ENCODE measurements at places on chromosomes 4 and X.

GRCh38 chr4:56530269-56531148, 24.9 kb downstream of the ARL9 start:
- DNase-seq: peak; percentile 81

DNA sequence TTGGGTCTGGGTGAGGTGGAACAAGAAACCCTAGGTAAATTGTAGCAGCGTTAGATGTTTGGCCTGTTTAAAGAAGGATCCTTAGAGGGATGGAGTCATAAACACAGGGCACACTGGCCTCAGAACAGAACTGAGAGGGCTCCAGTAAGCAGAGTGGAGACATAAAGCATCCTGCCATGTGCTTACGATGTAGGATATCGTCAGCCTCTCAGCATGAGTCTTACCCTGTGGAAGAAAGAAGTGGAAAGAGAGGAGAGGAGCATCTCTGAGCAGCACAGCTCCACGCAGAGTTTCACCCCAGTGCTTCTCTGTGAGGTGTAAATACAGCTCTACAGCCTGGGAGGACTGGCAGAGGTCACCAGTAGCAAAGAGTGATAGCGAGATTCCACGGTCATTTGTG, 27.8 kb upstream of the SORBS2 start:
- no peak for DNase-seq

- no peak for DNase-seq
Measured at GRCh38 chrX:39140581-39140980, 339.3 kb downstream of the MID1IP1 start.

- no peak for DNase-seq
Measured at GRCh38 chrX:118207831-118208453, 91.3 kb upstream of the KLHL13 start.

DNA sequence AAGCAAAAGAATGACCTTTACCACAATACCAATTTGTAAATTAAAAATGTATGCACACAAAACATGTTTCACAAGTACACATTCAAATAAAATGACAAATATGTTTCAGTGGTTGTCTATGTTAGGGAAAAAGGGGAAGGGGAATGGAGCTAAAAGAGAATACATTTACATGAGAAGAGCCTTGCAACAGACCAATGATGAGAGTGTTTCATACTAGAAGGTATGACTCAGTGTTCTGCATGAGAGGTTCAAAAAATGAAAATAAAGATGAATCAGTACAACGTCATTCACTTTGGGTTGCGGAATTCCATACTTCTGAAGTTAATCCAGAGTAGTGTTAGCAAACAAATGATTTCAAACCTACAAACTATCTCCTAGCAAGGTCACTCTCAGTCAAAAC, 51.7 kb downstream of the RPGR start:
- peak; percentile 82 for DNase-seq

GRCh38 chrX:9676738-9677097, 88.9 kb downstream of the GPR143 start:
- no peak for DNase-seq

DNA sequence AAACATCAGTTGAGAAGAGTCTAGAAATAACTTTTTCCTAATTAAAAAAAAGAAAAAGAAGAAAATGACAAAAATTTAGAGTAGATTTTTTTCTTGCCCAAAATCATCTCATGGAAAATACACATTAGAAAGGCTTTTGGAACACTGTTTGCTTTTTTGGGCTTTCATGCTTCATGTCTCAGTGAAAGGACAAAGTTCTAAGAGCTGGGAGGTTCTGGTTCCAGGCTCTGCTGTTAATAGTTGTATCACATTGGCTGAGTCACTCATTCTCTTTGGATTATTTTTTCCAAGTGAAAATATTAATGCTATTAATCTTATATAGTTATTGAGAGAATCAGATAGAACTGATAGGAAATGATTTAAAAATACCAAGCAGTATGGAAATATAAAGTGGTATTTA, 32.9 kb upstream of the ETNPPL start:
- no peak for DNase-seq

- no peak for DNase-seq
Measured at GRCh38 chr4:38846015-38846414, 10.6 kb downstream of the TLR6 start.

DNA sequence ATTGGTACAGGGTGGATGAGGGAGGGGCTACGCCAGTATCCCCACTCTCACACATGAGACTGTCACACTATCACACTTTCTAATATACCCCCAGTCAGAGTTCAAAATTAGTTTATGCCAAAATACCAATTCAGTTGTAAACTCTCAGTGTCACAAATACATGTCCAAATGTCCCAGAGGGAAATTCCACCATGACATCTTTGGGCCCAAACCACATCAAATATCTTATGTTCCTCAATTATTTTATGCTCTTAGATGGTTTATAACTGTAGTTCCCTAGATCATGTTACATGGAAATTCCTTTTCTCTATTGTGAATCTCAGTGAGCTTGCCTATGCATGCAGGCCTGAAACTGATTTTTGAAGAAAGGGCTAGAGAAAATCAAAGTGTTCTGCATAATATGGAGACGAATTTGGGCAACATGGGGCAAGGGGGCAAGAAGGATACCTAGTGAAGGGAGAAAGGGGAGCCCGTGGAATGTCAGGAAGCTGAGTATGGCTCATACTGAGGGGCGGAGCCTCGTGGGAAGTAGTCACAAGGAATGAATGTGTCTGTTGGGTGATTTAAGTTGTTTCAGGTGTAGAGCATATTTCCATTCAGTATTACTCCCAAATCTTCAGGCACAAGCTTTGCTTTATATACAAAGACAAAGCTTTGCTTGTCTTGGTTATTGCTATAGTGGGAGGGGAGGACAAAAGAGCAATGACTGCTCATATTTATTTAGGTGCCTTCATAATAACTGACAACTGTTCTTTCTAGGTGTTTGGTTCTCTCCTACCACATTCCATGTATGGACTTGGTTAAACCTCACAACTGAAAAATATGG, 40.8 kb downstream of the CLNK start:
- DNase-seq: no peak

- DNase-seq: no peak
Measured at GRCh38 chr4:187491959-187492358, 503.6 kb upstream of the ZFP42 start.

DNA sequence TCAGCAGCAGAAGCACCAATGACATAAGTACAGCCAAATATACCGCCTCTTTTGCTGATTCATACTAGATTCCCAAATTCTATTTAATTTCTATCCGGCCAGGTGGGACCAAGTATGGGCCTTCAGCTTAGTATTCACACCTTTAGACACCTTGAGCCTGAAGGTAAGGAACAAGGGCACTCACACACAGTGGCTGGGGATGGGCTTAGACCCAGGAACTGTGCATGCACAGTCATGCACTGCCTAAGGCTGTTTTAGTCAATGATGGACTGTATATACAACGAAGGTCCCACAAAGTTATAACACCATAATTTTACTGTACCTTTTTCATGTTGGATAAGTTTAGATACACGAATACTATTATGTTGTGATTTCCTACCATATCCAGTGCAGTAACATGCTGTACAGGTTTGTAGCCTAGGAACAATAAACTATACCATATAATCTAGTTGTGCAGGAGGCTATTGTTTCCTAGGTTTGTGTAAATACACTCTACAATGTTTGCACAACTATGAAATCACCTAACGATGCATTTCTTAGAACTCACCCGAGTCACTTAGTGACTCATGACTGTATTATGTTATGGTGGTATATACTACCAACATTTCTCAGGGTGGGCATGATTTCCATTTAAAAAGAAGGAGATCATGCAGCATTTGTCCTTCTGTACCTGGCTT, 9.7 kb upstream of the CLNK start:
- no peak for DNase-seq

DNA sequence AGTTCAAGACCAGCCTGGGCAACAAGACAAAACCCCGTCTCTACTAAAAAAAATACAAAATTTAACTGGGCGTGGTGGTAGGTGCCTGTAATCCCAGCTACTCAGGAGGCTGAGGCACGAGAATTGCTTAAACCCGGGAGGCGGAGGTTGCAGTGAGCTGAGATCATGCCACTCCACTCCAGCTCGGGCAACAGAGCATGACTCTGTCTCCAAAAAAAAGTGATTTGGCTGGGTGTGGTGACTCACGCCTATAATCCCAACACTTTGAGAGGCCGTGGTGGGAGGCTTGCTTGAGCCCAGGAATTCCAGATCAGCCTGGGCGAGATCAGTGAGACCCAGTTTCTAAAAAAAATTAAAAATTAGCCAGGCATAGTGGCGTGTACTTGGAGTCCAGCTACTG, 4.1 kb downstream of the OPHN1 start:
- DNase-seq: no peak

DNA sequence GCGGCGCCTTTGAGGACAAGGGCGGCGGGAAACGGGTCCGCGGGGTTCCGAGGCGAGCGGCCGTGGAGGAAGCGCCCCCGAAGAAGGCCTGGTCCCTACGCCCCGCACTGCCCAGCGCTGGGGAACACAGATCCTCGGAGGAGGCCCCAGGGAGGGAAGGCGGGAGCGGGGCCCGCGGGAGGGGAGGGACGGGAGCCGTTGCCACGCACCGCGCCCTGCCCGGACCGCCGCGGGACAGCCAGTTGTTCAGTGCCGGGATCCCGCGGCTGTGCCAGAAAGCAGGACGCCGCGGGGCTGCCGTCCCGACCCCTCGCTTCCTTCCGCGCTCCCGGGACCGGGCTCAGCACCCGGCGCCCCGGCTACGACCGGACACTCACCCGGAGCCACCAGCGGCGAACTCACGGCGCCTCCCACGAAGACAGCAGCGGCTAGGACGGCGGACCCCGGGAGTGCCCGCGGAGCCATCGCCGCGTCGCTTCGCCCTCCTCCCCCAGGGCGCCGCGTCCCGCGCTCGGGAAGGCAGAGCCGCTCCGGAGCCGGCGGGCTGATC, 278 bp downstream of the RELL1 start:
- DNase-seq: no peak

GRCh38 chr4:122728856-122729255, 3.6 kb upstream of the BBS12 start:
- no peak for DNase-seq

DNA sequence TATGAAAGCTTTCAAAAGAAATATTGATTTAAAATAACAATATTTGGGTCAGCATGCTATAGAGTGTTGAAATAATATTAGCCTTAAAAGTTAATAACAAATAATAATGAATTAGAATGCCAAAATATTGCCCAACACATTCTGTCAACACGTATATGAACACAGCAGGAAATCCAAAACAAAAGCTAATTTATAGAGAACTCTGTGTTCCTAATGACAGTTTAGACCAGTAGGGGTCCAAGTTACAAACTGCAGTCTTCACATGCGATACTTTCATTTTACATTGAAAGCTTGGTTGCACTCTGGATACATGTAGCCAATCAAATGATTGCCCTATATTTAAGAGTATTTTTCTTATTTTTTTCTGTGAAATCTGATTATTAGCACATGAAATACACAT, 274.4 kb downstream of the DCTD start:
- no peak for DNase-seq

DNA sequence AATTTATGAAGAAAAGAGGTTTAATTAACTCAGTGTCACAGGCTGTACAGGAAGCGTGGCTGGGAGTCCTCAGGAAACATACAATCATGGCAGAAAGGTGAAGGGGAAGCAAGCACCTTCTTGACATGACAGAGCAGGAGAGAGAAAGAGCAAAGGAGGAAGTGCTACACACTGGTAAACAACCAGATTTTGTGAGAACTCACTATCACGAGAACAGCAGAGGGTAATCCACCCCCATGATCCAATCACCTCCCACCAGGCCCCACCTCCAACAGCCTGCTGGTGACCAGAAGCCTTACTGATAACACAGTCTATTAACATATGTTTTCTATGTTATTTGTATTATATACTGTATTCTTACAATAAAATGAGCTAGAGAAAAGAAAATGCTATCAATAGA, 254.8 kb downstream of the PCDH10 start:
- DNase-seq: no peak

DNA sequence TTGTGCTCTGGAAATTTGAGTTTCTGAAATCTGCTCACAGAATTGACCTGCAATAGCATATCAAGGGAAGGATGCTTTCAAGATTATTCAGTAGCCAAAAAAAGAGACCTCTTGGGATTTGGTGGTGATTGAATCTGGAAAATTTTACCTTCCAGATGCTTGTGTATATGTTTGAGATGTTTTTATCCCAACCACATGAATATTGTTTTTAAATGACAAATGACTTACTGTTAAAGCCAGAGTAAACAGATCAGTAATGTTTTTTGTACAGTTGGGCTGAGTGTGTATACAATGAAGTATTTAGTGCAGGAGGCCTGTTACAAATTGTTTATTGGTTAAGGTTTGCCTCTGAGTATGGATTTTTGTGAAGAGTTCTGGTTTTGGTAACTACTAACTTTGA, 126.5 kb downstream of the CBR4 start:
- DNase-seq: no peak

GRCh38 chr4:7828011-7828720, 111.5 kb downstream of the AFAP1 start:
- DNase-seq: peak; percentile 81

DNA sequence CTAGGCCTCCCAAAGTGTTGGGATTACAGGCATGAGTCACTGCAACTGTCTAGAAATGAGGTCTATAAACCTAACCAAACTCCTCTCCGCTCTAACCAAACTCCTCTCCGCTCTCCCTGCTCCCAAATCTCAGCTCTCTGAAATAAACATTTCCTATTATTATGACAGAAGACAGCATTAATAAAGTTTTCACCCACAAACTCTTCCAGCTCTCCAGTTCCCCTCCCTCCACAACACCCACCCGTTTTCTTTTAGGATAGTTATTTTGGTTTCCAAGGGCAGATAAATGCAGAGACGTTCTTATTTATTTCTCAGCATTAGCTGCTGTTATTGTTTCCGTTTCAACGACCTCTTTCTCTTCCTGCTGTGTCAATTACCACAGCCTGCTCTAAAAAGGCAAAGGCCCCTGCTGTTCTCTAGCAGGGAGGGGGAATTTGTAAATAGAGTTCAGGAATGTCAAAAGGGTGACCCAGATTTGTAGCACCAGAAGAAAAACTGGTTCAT, 13.3 kb upstream of the SCD5 start:
- no peak for DNase-seq

DNA sequence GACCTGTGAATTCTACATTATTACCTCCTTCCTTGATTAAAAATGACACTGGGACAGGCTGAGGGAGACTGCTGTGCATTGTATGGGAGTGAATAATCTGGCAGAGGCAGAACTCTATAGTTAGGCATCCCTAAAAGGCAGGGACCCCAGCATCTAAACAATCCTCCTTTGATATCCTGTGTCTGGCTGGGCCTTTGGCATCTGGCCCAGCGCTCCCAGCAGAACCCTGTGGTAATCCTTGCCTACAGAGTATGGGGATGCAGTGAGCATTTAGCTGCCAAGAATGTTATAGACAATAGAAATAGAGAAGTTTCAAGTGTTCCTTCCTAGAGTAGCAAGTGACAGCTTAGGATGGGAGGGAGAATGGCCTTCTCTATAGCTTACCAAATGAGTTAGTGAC, 38.5 kb downstream of the ZCCHC12 start:
- DNase-seq: no peak
